ENCODE measurements at places on chromosomes 1 and 21. TPM values are rescaled to one million over a fixed set of nuclear protein-coding genes. Genes with fewer than 3 reads are reported as not detected.

The LIX1L gene
- total RNA-seq = 57.5 TPM

DNA sequence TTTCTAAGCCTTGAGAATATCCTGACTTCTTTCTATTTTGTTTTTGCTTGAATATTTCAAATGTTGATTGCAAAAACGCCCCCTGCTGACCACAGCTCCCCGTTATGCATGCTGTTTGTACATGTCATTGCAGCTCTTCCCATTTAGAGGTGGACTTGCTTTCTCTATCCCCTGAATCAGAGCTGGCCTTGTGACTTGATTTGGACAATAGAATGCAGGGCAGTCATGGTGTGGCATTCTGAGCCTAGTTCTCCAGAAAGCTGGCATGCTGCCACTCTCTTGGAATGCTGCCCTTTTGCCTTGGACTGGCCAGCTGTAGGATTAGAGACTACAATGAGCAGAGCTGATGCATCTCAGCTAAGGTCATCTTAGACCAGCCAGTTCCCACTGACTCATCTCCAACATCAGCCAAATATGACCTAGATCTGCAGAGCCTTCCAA is 1561.5 kb downstream of the MRPL39 start:
- no peak overlapping the region for H3K4me3 ChIP-seq
- DNase-seq = peak; percentile 14
- no peaks in the 10 kb centered on the region for H3K27me3 ChIP-seq
- no peak overlapping the region for H3K27ac ChIP-seq
- H3K4me1 ChIP-seq = peaks cover 8% of the 10 kb centered on the region

The CFAP141 gene
- 0.65 TPM for total RNA-seq

- peaks cover 6% of the 10 kb centered on the region for H3K4me1 ChIP-seq
- DNase-seq = peak; percentile 66
- peaks cover 2% of the 10 kb centered on the region for H3K36me3 ChIP-seq
- no peaks in the 10 kb centered on the region for H3K27me3 ChIP-seq
- no peak overlapping the region for H3K4me3 ChIP-seq
Observed at GRCh38 chr1:41516168-41517061, 31.9 kb upstream of the EDN2 start.

DNA sequence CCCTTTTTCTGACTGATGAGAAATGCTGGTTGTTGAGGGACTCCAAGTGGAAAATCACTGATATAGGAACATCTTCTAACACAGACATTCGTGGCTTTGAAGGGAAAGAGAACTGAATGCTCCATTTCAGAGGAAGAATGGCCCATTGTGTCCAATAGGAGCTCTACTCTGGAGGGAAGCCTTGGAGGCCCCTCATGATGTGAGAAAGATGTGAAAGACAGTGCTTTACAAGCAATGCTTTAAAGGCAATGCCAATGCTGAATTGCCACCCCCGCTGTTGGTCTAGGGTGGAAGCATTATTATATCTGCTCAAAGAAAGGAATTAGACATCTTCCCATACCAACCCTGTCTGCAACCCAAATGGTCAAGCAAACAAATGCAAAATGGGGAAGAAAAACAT is 13.7 kb downstream of the NMNAT2 start:
- peaks cover 26% of the 10 kb centered on the region for H3K27me3 ChIP-seq
- no peak for DNase-seq

GRCh38 chr1:111843177-111843576 is 87.5 kb downstream of the DDX20 start:
- H3K27me3 ChIP-seq = peaks cover 9% of the 10 kb centered on the region
- DNase-seq = no peak
- no peaks in the 10 kb centered on the region for H3K4me1 ChIP-seq
- no peak overlapping the region for H3K27ac ChIP-seq
- no peaks in the 10 kb centered on the region for H3K36me3 ChIP-seq

The MIXL1 gene
- not detected for total RNA-seq

The MPZ gene
- total RNA-seq = 4.5 TPM

GRCh38 chr1:91540910-91541309 is 40.3 kb downstream of the CDC7 start:
- peaks cover 2% of the 10 kb centered on the region for H3K27me3 ChIP-seq
- DNase-seq = no peak
- H3K36me3 ChIP-seq = peaks cover 21% of the 10 kb centered on the region
- H3K4me1 ChIP-seq = peaks cover 30% of the 10 kb centered on the region
- H3K27ac ChIP-seq = no peak overlapping the region
- H3K4me3 ChIP-seq = no peak overlapping the region

DNA sequence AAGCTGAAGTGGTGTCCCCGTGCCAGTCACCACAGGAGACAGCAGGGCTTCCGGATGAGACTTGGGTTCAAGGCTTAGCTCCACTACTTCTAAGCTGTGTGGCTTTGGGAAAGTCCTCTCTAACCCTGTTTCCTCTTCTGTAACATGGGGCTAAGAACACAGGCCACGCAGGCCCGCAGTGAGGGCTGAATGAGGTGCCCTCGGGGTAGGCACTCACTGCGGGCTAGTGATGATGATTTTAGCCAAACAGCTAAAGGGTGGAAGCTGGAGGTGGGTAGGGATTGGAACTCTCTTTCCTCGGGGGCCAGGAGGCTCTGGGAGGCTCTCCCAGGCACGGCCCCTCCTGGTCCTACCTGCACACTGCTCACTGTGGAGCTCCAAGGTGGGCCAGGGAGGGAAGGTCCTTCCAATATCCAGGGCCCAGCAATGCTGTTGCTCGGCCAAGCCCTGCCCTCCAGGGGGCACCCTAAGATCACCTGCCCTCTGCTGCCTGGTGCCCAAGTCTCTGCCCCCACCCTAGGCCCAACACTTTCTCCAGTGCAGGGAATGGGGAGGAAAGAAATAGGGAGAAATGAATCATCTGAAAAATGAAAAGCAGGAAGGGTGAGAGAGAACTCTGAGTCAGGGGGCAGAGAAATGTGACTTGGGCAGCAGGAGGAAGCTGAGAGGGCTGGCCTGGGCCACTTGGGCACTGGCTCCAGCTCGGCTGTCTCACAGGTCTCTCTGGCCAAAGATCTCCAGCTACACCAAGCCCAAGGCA is 19.2 kb upstream of the EVA1B start:
- H3K27ac ChIP-seq = peak overlapping the region; percentile 66
- H3K4me3 ChIP-seq = no peak overlapping the region

DNA sequence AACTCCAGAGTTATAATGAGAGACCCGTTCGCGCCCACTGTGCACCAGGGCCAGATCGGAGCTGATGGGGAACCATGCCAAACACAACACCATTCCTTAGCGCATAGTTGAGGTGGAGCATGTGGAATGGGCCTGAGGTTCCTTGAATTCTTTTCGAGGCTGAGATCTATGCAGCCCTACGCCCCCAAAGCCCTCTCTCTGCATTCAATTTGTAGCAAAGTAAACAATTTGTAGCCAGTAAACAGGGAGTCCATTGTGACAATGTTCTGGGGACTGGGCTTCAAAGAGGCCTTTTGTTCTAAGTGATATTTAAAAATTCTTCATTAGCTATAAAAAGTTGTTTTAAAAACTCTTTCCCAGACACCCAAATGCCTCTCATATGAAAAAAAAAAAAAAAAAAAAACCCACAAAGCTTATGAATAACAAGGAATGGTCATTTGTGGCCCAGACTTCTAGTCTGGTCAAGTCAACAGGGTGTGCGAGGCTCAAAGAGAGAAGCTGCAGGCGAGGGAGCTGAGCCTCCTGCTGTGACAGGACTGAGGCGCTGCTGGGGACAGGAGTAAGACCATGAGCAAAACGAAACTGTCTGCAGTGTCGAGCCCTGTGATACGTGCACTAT is 30.6 kb upstream of the KCNE2 start:
- H3K4me1 ChIP-seq = no peaks in the 10 kb centered on the region
- no peak overlapping the region for H3K27ac ChIP-seq
- no peaks in the 10 kb centered on the region for H3K27me3 ChIP-seq
- H3K36me3 ChIP-seq = no peaks in the 10 kb centered on the region
- no peak overlapping the region for H3K4me3 ChIP-seq

DNA sequence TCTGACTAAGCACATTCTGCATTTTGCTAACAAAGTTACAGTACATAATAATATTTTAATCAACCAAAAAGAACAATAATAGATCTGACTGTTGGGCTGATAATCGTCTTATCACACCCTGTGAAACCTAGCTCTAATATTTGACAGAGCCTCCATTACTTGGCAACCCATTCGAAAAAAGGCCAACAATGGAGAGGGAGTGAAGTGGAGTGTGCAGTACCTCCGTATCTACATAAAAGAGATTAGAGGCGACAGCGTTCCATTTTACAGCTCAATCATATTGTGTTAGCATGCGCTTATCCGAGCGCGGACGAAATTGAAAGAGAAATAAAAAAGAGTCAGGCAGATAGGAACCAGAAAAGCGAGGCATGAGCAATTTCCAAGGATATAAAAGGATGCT is 137.3 kb upstream of the USH2A start:
- no peaks in the 10 kb centered on the region for H3K27me3 ChIP-seq
- H3K4me3 ChIP-seq = no peak overlapping the region
- no peaks in the 10 kb centered on the region for H3K4me1 ChIP-seq
- no peak for DNase-seq
- no peaks in the 10 kb centered on the region for H3K36me3 ChIP-seq
- H3K27ac ChIP-seq = no peak overlapping the region

- H3K4me3 ChIP-seq = no peak overlapping the region
- H3K27ac ChIP-seq = no peak overlapping the region
- DNase-seq = no peak
- H3K36me3 ChIP-seq = no peaks in the 10 kb centered on the region
- H3K27me3 ChIP-seq = peaks cover 6% of the 10 kb centered on the region
Observed at GRCh38 chr1:226324479-226324878, 15.5 kb upstream of the LIN9 start.

DNA sequence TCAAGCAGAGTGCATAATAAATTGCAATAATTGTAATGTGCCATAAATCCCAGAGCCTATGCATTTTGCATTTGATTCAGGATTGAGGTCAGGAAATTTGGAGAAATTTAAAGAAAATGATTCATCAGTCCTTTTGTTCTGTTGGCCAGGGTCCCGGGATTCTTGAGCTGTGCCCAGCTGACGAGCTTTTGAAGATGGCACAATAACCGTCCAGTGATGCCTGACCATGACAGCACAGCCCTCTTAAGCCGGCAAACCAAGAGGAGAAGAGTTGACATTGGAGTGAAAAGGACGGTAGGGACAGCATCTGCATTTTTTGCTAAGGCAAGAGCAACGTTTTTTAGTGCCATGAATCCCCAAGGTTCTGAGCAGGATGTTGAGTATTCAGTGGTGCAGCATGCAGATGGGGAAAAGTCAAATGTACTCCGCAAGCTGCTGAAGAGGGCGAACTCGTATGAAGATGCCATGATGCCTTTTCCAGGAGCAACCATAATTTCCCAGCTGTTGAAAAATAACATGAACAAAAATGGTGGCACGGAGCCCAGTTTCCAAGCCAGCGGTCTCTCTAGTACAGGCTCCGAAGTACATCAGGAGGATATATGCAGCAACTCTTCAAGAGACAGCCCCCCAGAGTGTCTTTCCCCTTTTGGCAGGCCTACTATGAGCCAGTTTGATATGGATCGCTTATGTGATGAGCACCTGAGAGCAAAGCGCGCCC is 8.7 kb downstream of the PROX1 start:
- no peaks in the 10 kb centered on the region for H3K4me1 ChIP-seq
- no peak for DNase-seq
- H3K36me3 ChIP-seq = no peaks in the 10 kb centered on the region
- H3K4me3 ChIP-seq = no peak overlapping the region

The OR2T2 gene
- not detected for total RNA-seq

The CALML6 gene
- total RNA-seq = 0.27 TPM

- H3K4me3 ChIP-seq = no peak overlapping the region
- H3K27me3 ChIP-seq = no peaks in the 10 kb centered on the region
- DNase-seq = no peak
- no peaks in the 10 kb centered on the region for H3K4me1 ChIP-seq
- no peaks in the 10 kb centered on the region for H3K36me3 ChIP-seq
- H3K27ac ChIP-seq = no peak overlapping the region
Observed at GRCh38 chr1:59682396-59683080, 132.2 kb upstream of the HOOK1 start.

DNA sequence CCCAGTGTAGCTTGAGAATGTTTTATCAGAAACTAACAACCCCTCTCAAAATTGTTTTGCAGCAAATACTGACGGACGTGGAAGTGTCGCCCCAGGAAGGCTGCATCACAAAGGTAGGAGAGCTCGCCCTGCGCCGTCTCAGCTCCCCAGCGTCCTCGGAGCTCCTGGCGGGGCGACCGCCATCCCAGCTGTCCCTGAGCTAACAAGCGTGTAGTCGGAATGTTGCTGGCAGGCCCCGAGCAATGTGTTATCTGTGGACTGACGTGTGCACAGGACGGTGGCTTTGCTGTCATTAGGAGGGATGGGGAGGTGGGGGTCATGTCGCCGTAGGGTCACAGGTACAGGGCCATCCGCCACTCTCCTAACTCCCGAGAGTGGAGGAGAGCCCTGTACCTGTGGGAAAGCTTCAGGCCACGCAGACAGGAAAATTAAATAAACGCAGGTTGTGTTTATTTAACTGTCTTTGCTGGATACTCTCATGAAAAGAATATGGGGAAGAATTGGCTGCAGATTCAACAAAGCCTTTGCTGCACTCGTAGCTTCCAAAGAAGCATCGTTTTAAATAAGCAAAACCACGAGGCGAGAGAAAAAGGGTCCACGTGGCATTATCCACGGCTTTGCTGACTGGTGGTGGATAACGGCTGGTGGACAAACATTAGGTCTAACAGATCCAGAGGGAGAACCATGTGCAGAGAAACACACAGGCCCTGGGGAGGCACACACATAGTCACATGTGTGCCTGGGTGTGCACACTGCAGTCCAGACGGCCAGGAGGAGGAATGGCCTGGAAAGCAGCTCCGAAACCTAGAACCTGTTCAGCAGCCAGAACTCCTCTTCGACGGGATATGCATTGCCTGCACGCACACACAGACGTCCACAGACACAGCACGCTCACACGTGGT is 175.3 kb downstream of the PRDM16 start:
- no peaks in the 10 kb centered on the region for H3K36me3 ChIP-seq
- H3K27me3 ChIP-seq = peaks cover 8% of the 10 kb centered on the region
- DNase-seq = no peak
- H3K4me3 ChIP-seq = no peak overlapping the region
- no peak overlapping the region for H3K27ac ChIP-seq

DNA sequence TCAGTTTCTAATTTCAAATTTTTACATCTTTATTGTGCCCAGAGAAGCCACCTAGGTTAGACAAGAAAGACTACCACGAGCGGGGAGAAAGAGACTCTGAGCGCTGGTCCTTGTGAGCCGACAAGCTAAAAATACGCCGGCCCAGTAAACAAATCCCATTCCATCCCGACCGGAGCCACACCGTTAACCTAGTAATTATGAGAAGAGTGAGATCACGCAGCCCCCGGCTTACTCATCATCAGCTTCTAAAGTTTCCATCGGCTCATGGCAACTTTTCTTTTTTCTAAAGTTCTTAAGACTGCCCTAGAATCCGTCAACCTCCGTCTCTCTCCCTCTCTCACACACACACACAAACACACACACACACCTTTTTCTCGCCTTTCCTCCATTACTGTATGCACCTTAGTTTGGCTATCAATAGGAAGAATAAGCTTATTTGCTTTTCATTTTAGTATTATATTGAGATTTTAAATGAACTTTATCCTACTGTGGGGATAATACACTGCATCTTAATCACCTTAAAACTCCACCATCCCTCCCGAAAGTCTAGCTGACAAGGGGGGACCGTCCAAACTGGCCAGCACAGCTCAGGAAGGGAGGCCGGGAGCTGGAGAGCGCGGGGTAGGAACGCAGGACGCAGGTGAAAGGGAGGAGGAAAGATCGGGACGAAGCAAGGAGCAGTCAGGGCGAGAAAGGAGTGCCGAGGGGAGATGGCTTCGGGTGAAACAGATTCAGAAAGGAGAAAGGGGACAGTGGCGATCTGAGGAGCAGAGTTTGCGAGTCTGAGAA is 728 bp downstream of the OTUD7B start:
- peak overlapping the region; percentile 91 for H3K27ac ChIP-seq
- peaks cover 8% of the 10 kb centered on the region for H3K36me3 ChIP-seq
- peaks cover 4% of the 10 kb centered on the region for H3K27me3 ChIP-seq

- no peak overlapping the region for H3K4me3 ChIP-seq
- DNase-seq = no peak
- H3K27me3 ChIP-seq = no peaks in the 10 kb centered on the region
- H3K27ac ChIP-seq = no peak overlapping the region
Observed at GRCh38 chr1:10539411-10540043, 64.8 kb downstream of the PEX14 start.

The FNDC5 gene
- total RNA-seq = not detected

The GCSAML gene
- total RNA-seq = not detected

Data from activated CD4-positive, alpha-beta T cell treated with anti-CD3 and anti-CD28 coated beads, Interleukin-2, amount 10 ng/mL, durations not matched to agents 7 days and 5 days (primary cell).